ENCODE measurements at places on chromosomes 7 and 10.

DNA sequence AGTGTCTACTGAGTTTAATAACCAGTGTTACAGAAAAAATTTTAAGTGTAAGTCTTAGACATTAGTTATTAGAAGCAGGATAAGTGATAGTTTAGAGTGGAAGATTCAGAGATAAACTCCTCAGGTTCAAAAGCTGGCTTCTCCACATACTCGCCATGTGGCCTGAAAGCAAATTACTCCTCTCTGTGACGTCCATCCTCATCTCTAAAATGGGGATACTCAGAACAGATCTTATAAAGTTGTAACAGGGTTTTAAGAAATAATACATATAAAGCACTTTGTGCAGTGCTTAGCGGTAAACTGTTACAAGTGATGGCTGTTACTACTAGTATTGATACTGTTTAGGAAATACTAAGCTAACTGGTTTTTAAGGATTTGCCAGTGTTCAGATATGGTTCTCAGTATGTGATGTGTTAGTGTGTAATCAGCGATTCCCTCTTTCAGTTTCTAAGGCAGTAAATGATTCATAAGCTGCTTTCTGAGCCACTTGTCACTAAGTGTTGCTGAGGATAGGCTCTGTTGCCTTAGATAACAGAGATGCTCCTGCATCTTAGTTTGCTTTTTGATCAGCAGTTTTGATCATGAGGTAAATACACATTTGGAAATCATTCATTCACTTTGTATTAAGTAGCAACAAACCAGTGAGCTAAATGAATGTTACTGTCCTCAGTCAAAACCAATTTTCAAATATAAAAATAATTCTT lies 58.7 kb downstream of the CYP51A1 start:
- DNase-seq = no peak

- DNase-seq = no peak
Observed at GRCh38 chr7:147199868-147200267, 1083.3 kb downstream of the CNTNAP2 start.

DNA sequence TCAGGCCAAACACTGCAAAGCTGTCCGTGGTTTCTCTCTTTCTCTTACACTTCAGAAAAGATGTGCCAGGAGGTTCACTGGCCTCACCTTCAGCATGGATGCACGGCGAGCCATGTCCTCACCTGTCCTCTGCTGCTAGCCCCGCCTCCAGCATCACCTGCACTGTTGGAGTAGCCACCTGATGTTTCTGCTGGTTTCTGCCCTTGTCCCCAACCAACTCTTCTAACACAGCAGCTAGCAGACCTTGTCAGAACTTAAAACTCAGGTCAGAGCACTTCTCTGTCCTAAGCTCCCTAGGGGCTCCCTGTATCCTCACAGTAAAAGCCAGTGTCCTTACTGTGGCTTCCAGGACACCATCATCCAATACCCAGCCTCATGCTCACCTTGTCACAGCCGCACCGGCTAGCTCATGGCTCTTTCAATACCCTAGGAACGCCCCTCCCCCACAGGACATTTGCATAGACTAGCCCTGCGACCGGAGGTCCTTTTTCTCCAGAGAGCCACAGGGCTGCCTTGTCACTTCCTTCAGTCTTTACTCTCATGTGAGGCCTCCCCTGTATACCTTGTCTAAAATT lies 15.2 kb downstream of the PALD1 start:
- DNase-seq = no peak

GRCh38 chr10:122078965-122079795 lies 90.2 kb downstream of the TACC2 start:
- DNase-seq = no peak

- DNase-seq = no peak
Observed at GRCh38 chr7:1106063-1106792, 18.3 kb downstream of the GPER1 start.

GRCh38 chr10:1461016-1461415 lies 276.3 kb downstream of the ADARB2 start:
- DNase-seq = no peak
